ENCODE measurements at places on chromosomes 5 and 9.

- DNase-seq, result no peak
Measured at GRCh38 chr5:100188339-100188738, 346.8 kb upstream of the FAM174A start.

- no peak for DNase-seq
Measured at GRCh38 chr5:170387775-170388639, 1.2 kb downstream of the KCNMB1 start.

GRCh38 chr9:132592451-132592850 is 10.0 kb downstream of the BARHL1 start:
- DNase-seq, result no peak

- DNase-seq, result no peak
Measured at GRCh38 chr5:169507051-169507450, 76.5 kb upstream of the SPDL1 start.

GRCh38 chr9:35749515-35750255 is 598 bp downstream of the RGP1 start:
- DNase-seq, result no peak

- DNase-seq, result no peak
Measured at GRCh38 chr9:127910613-127911205, 6.1 kb downstream of the ST6GALNAC4 start.

DNA sequence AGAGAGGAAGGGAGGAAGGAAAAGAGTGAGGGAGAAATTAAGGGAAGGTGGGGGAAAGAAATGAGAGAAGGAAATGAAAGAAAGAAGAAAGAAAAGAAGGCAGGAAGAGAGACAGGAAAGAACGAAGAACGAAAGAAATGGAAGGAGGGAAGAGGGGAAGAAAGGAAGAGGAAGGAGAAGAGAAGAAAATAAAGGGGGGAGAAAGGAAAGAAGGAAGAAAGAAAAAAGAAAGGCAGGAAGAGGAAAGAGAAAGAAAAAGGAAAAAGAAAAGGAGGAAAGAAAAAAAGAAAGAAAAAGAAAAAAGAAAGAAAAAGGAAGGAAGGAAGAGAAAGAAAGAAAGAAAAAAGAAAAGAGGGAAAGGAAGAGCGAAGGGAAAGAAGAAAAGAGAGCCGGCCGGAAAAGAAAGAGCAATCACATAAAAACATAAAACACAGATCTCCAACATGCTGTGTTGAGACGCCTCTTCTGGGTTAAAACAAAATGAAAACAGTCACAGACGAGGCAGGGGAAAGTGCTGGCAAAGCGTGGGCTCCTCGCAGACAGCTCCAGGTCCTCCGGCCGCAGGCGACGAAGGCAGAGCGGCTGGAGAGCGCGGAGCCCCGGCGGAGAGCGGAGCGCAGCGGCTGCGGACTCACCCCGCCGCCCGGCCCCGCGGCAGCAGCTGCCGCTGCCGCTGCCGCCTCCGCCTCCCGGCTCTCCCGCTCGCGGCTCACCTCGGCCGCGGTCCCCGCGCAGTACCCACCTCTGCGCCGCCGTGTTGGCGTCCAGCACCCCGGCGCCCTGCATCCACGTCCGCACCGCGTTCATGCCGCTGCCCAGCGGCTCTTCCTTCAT is 896 bp downstream of the EBF1 start:
- no peak for DNase-seq

GRCh38 chr5:146873186-146873917 is 5.2 kb downstream of the PPP2R2B start:
- no peak for DNase-seq

GRCh38 chr5:172952034-172952511 is 7.2 kb upstream of the RPL26L1 start:
- DNase-seq, result no peak

DNA sequence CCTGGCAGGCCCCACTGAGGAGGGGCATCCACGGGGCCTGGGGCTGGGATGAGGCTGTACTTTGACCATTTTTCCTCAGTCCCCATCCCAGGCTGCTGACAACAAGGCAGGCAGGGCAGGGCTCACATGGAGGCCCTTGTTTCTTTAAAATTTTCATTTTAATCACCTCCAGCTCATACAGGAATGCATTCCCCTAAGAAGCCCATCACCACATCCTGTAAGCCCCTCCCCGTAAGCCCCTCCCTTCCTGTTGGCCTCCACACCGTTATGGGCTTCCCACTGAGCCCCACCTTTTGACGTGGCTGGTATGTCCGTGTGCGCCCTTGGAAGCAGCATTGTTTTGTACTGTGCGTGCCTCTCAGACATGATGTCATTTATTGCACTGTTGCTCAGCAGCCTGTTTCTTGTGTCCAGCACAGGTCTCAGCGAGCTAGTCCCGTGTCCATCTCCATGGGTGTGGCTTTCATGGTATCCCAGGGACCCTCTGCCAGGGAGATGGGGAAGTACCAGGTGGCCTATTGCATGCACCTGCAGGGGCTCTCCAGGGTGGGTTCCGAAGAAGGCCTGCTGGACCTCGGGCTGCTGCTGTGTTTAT is 22.4 kb downstream of the PHF2 start:
- DNase-seq, result no peak
